NCI-H1092 (cell line): ENCODE measurements at places on chromosomes 5 and 9.

GRCh38 chr5:50766462-50766861 is 100.0 kb downstream of the PARP8 start:
- no peak for DNase-seq

DNA sequence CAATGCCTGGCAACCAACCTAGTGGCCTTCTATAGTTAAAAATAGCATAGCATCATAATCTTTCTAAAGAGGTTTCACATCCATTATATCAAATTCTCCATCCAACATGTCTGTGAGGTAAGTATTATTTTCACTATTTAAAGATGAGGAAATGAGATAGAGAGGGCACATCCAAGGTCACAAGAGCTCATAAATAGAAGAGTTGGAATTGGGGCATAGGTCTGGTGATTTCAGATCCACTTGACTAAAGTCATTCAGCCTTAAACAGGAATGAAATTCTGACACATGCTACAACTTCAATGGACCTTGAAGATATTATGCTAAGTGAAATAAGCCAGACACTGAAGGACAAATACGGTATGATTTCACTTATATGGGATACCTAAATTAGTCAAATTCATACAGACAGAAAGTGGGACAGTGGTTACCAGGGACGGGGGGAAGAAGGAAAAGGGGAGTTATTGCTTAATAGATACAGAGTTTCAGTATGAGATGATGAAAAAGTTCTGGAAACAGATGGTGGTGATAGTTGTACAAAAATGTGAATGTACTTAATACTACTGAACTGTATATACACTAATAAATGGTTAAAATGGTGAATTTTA is 259.6 kb upstream of the NR4A3 start:
- DNase-seq = no peak

GRCh38 chr9:136610426-136610825 is 52.3 kb upstream of the EGFL7 start:
- no peak for DNase-seq

- no peak for DNase-seq
Observed at GRCh38 chr5:1672396-1672795, 127.2 kb downstream of the MRPL36 start.

GRCh38 chr5:114191441-114191840 is 170.4 kb upstream of the KCNN2 start:
- no peak for DNase-seq

- no peak for DNase-seq
Observed at GRCh38 chr5:20041326-20042274, 53.6 kb upstream of the CDH18 start.
